ENCODE measurements at places on chromosomes 2 and 18.

DNA sequence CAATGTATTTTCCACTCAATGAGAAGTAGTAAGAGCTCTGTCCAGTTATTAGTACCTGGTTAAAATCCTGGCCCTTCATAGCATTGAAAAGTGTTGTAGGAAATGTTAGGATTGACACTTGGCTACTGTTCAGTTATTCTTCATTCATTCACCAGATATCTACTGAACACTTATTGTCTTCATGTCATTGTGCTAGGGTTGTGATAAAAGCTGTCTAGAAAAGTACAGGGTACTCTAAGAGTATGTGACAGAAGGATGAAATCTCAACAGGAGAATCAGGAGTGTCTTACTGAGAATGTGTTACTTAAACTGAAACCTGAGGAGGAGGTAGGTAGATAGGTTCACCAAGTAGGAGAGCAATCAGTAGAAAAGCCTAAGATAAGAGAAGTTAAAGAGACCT is 511.8 kb upstream of the RAB12 start:
- no peak for DNase-seq

DNA sequence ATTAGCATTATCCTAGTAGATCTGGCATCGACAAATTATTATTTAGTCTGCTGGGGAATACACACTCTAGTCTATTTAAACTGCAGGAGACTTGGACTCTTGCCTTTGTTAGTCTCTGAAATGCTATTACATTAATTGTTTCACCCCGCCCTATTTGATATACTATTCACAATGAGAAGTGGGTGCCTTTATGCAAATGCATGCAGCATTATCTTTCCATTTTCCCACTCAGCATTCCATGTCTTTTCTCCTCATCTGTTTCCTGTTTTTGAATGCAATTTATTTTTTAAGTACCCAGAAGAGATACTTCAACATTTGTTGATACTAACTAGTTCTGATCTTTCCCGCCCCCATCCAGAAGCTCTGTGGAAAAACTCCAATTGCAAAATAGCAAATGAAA is 395.3 kb upstream of the NXPH2 start:
- DNase-seq, result no peak

GRCh38 chr2:200003444-200003843 is 48.1 kb downstream of the MAIP1 start:
- no peak for DNase-seq

- DNase-seq, result no peak
Measured at GRCh38 chr2:194674043-194674442, 983.0 kb upstream of the SLC39A10 start.

DNA sequence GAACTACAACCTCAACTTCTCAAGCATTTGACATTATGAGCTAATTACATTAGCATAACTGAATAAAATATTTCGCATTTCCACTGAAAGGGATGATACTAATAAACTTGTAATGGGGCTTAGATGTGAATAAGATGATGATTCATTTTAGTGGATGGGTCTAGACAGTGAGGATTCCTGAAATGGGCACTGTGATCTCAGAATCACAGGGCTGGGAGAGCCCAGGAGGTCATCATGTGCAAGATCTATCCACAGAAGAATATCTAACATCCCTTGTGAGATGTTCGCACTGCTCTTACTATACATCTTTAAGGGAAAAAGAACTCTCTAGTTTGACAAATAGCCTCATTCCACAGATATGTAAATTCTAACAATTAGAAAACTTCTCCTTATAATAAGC is 245.7 kb downstream of the DYM start:
- DNase-seq, result no peak

DNA sequence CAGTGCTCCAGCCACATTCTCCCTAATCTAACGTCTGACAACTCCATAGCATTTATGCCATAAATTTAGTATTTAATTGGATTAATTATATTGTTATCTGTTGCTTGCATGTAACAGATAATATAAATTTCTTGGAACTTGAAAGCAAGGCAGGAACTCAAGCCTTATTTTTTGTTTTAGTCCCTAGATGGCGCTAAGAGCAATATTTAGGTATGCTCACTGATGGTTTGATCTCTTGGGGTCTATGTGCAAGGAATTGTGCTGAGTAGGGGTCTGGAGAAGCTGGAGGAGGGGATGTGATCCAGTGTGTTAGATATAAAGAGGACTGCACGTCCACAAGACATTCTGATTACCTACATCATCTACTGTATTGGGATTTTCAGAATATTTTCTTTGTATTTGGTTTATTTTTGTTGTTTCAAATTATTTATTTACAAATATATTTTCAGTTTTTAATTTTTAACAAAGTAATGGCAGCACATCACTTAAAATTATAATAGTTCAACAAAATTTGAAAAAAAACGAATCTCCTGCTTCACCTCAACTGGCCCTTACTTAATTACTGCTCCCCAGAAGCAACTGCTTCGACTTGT is 32.8 kb downstream of the KATNAL2 start:
- DNase-seq, result no peak

DNA sequence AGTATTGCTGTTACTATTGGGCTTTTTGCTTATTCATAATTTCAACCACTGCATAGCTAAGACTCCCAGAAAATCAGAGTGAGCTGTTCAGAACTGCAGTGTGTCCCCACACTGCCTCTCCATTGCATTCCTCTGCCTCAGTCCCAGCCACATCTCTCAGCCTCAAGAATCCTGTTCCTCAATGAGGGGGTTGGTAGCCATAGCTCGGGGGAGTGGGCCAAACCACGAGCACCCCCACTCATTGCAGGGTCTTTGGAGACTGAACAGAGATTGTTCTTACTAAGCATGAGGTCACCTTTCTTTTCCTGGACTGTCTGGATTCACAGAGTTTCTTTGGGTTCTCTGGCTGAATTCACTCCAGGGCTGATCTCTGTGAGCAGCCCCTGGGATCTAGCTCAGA is 161.1 kb downstream of the GFPT1 start:
- no peak for DNase-seq

GRCh38 chr18:57555134-57555533 is 31.4 kb downstream of the FECH start:
- DNase-seq, result no peak

GRCh38 chr18:25140124-25140961 is 211.6 kb downstream of the ZNF521 start:
- no peak for DNase-seq

DNA sequence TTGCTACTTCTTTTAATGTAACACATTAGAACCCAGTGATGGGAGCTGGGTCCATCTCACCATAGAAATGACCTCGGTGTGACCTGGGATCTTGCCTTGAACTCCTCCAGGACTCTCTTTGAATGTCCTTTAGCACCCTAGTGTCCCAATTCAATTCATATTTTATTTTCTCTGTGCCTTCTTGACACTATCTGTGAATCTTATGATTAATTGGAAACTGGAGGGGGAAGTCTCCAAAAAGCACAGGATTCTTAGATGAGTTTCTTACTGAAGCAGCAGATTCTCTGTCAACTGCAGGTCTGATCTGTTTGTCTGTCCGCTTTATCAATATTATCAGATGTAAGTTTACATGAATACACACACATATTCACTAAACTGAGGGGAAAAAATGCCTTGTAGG is 470 bp downstream of the DHRS9 start:
- DNase-seq, result no peak

DNA sequence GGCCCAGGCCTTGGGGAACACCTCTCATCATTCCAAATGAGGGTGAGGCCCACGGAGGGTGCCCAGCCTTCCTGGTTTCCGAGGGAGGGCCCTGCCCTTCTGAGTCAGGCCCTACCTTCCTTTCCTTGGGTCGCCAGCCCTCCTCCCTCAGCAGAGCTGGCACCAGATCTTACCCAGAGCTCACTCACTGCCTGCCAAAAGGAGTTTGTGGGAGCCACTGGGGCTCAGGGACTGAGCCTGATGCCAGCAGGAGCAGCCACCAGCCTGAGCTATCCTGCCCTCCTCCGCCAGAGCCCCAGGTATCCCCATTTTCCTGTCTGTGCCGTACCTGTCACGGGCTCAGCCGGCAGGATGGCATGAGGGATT is 64.1 kb downstream of the NRP2 start:
- no peak for DNase-seq

GRCh38 chr2:68514316-68514929 is 47.0 kb downstream of the APLF start:
- no peak for DNase-seq

- no peak for DNase-seq
Measured at GRCh38 chr2:221485503-221485870, 86.6 kb downstream of the EPHA4 start.

- no peak for DNase-seq
Measured at GRCh38 chr2:176535467-176536113, 266.3 kb downstream of the MTX2 start.

DNA sequence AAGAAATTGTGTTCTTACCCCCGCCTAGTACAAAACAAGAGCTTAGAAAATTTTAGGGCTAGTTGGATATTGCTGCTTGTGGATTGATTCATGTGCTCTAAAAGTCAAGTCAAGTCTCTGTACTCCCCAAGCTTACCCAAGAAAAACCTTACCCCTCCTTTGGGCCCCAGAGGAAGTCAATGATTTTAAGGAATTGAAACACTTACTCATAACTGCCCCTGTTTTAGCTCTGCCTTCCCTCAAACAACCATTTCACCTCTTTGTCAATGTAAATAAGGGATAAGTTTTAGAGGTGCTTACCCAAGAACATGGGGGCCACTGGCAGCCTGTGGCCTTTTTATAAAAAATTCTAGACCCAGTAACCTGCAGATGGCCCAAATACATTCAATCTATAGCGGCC is 136.6 kb upstream of the RMP24 start:
- DNase-seq, result no peak

GRCh38 chr2:96715658-96716057 is 24.2 kb downstream of the LMAN2L start:
- no peak for DNase-seq

GRCh38 chr2:171703574-171704347 is 16.5 kb downstream of the DYNC1I2 start:
- DNase-seq, result no peak

DNA sequence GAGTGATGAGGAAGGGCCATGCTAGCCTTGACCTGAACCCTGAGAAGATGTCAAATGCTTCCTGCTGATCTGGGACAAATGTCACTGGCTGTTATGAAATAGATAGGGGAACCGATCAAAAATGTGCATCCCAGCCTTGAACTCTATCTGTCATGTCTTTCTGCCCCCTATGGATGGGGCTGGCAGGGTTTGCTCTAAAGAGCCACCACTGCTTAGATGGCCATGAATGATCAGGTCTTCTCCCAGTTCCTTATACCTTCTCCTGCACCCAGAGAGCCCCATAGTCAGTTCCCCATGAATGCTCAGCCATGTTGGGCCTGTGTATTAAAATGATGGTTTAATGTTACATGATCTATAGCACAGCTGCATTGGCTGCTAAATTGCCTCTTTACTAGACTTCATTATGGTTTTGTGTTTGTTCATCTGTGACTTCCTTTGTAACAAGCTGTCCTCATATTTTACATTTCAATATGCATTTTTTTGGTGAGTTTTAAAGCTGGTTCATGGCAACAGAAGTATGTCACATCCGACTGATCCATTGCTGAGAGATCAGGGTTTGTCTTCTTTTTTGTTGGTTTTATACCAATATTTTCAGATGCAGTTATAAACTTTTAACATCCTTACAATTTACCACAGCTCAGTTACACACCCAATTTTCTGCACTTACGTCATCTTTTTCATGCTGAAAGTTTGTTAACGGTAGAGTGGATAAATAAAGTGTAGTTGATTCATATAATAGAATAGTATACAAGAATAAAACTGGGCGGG is 56.3 kb upstream of the SMAD2 start:
- no peak for DNase-seq

DNA sequence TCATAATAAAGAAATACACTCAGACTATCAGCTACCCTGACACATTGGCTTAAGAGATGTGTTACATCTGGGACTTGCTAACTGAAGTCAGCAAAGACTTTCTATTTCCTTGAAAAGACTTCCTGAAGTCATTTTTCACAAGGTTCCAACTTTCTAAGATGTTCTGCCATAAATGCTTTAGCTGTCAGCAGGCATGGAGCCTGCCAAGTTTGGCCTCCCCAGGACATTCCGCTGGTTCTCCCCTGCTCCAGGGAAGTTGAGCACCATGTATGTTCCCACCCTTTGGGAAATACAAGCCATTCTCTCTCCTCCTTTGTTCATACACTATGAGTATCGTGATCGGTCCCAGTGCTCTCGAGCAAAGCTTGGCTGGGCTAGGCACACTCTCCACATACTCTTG is 202.7 kb upstream of the CCDC68 start:
- DNase-seq, result peak; percentile 34

- peak; percentile 87 for DNase-seq
Measured at GRCh38 chr2:69013142-69013839, at the start of gene ANTXR1. Gene ANTXR1, plus strand, starts transcription at chr2:69013179. Its CDS starts 321 bp downstream, at chr2:69013500.

DNA sequence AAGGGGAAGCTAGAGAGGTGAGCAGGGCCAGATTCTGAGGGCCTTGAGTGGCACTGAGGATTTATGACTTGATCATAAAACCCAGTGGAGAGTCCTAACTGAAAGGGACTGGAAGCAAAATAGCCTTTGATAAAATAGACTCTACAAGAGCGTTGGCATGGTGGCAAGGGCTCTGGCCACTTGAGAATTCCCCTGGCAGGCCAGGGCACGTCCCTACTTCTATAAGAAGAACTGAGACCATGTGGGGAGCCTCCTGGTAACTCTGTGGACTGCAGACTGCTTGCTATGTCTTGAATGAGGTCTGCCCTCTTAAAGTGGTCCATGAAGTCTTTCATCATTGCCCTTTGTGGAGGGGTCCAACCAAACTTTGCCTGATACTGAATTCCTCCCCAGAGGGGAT is 324.8 kb downstream of the ALK start:
- no peak for DNase-seq

GRCh38 chr18:49878567-49879270 is 65.4 kb upstream of the ACAA2 start:
- no peak for DNase-seq

DNA sequence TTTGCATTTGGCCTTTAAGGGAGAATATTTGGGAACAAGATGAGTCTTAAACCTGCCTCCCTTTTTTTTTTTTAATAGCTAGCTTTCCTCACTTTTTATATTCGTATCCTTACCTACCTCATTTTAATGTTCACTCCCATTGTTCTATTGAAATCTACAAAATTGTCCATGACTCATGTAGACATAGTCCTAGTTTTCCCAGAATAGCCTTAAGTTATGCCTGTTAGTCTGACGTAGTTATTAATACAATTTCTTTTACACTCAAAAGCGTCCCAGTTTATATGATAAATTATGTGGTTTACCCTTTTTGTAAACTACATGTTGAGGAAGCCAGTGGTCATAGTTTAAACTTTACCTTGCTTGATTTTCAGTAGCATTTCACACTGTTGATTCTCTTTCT is 73.4 kb downstream of the UBR3 start:
- no peak for DNase-seq

DNA sequence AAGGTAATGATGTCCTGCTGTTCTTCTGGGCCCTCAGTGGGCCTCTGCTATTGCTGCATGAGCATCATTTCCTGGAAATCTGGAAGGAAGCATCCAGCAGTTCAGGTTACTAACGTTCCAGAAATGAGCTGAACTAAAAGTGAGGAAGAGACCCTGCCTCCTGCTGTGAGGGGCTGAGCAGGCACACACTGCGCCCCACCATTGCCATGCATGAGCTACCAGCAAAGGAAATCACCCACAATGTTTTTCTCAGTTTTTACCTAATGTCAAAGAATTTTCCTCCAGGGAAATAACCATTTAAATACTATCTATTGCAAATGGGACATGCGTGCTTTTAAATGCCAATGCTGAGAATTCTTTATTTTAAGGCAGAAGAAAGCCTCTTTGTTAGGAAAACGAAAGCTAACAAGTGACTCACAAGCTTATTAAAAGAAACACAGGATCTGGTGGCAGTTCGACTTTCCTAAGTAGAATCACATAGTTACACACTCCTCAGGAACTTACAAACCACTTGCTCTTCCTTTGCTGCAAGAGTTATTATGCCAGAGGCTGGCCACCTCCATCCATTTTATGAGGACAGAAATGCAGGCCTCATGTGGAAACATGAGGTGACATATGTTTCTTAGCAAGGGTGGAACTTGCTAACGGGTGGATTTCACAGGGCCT is 152.6 kb upstream of the TTC39C start:
- DNase-seq, result no peak

All from left hindlimb (tissue), 1 donor.